Kidney epithelial cell (primary cell): ENCODE measurements at places on chromosomes 3 and 15. TPM values are rescaled to one million over a fixed set of nuclear protein-coding genes. Genes with fewer than 3 reads are reported as not detected.

- no peak for DNase-seq
Observed at GRCh38 chr3:16370872-16371740, 106.1 kb downstream of the OXNAD1 start.

DNA sequence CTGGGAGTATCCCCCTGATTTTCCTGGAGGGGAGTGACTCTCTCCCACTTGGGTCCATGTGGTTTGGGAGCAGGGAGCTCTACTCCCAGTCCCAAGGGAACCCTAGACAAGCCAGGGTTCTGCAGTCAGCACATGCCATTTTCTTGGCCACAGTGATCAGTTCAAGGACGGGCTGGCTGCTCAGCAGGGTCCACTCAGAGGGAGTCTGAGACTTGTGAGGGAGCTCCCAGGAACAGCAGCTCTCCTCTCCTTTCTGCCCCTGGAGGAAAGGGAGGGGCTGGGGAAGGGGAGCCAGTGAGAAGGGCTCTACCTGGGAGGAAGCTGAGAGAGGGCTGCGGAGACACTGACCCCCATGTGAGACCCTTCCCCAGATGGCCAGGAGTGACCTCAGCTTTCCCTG, 29.1 kb upstream of the LMCD1 start:
- no peak for DNase-seq

GRCh38 chr3:194123726-194124125, 12.2 kb upstream of the HES1 start:
- DNase-seq = no peak

DNA sequence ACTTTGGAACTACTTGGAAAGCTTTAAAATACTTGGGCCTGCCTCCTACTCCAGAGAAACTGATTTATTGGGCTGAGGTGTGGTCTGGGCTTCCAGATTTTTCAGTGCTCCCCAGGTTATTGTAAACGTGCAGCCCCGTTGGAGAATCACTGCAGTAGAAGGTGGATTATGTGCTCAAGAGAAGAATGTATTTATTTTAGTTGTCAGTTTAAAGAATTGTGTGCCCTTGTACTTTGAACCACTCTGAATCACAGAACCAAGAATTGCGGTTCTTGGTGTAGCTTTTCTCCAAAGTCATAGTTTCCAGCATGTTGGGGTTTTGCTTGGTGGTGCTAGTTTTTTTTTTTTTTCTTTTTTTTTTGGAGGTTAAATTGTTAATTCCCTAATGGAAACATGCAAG, 1.6 kb downstream of the TATDN2 start:
- no peak for DNase-seq

DNA sequence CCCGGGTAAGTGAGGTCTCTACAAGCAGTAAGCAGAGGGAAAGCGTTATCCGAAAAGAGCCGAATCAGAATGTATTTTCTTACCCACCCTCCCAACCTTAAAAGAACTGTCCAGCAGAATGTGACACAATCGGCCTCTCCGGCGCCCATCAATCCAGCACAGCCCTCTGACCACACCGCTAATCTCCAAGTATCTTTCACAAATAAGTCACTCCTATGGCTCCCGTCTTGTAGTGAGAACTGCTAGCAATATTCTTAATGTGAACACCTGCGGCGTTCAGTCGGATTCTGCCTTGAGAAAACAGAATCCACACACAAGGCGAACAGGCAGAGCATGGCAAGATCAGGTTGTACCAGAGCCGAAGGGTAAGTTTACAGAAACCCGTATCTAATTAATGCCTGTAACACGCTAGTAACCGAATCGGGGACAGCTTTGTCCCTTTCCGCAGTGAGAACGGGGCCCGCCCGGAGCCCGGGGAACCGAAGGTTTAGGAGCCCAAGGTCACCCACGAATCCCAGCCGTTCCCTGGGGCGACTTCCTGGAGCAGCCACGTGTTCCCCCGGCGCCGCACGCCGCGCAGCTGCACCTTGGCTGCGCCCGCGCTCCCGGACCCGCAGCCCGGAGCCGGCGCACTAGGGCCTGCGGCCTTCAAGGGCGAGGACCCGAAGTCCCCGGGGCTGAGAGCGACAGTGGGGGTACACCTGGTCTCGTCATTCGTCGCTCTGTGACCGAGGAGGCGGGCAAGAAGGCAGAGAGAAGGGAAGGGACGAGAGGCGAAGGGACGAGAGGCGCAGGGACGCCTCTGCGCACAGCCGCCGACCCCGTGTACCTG, 672 bp downstream of the TFRC start:
- DNase-seq = no peak

DNA sequence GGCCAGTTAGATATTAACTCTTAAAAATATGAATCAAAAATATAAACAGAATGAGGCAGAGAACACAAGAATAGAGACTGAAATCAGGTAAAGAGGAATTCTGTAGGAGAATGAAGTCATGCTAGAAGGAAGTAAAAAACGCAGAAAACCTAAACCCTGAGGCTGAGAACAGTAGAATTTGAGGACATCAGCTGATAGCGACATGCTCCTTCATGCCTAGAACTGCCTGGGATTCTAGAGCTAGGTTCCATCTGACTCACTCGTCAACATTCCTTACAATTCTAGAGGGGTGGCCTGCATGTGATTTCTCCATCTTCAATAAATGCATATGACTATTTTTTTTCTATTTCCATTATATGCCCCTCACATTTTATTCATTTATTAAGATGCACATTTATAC, 343.0 kb downstream of the ROBO1 start:
- DNase-seq = no peak

GRCh38 chr15:90915808-90916440, 12.8 kb downstream of the MAN2A2 start:
- DNase-seq = no peak

DNA sequence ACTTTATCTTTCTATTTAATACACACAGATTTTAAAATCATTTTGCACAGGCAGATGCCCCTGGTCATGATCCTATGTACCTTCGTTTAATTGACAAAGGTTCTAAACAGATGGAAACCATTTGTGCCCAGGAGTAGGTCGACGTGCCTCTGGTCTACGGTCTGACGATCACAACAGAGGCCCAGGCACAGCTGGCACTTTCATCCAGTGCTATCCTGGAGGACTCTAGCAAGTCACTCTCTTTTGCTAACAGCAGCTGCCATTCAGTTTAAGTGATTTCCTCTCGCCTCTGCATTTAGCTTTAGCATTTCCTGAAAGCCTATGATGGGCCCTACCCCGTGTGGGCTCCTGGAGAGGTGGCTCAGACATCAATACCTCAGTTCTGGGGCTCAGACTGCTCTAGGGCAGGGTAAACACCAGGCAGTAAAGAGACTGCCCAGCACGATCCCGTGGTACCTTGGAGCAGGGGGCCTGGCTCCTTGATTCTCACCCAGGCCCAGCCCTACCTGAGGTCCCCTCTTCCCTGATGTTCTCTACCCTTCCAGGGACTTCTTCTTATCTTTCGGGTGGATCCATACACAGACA, 83.2 kb upstream of the SNRPA1 start:
- no peak for DNase-seq

- no peak for DNase-seq
Observed at GRCh38 chr15:98547741-98548138, 100.6 kb upstream of the IGF1R start.

GRCh38 chr3:119861681-119862080, 79.8 kb downstream of the NR1I2 start:
- DNase-seq = no peak

DNA sequence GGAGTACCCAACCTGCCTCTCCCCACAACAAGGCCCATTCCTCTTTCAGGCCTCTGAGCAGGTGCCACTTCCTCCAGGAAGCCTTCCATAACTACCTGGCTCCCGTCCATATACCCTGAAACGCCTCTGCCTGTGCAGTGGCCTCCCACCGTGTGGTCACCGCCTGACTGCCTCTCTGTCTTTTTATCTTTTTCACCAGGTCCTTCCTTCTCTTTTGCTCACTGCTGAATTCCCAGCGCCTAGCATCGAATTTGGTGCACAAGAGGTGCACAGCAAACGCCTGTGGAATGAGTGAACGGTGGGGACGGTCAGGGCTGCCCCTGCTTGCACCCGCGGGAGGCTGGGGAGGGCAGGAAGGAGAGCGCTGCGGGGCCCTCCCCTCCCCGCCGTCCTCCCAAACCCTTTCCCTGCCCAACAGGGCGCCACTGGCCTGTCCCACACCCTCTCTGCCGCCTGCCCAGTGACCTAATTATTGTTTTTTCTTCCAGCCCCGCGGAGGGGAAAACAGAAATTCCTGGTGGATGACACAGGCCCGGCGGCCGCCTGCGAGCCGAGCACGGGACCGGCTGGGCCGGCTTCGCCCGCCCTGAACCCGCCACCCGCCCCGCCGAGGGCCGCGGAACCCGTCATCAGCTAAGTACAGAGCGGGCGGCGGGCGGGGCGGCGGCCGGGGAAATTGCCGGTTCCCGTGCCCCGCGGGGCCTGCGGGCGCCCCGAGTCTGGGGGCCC, 140.1 kb downstream of the SMAD6 start:
- DNase-seq = peak; percentile 74

GRCh38 chr3:46695177-46695961, 1.9 kb upstream of the ALS2CL start:
- DNase-seq = no peak

- no peak for DNase-seq
Observed at GRCh38 chr3:104951426-104951825, 415.3 kb upstream of the ALCAM start.

DNA sequence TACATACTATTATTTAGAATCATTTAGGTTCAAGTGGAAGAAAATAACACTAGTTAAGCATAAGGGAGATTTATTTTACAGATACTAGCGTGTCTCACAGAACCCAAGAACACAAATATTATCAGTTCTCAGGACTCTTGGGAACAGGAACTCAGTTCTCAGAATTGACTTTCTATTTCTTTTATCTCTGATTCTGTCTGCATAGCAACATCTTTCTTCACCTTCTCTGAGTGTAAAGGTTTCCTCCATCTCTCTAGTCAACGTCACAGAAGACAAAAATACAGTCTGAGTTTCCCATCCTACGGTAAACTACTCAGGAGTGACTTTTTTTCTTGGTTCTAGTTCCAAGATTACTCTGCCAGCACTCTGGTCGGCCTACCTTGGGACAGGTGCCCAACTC, 220.0 kb downstream of the SV2B start:
- no peak for DNase-seq

DNA sequence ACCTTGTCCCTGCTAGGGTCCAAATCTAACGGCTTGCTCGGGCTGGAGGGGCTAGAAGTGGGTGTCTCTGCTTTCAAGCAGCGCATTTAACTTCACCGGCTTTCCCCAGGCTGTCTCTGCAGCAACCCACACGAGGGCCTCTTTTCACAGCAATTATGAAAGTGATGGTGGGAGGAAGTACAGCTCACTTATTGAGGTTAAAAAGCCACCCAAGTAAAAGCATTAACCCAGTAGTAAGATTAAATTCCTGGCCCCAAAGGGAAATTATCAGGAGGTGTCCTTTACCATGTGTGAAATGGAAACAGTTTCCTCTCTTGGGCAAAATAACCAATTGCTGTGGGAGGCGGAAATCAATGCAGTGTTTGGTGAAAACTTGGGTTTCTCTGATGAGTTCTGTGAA, 41.1 kb downstream of the NGRN start:
- no peak for DNase-seq

- DNase-seq = no peak
Observed at GRCh38 chr15:38819387-38819950, 254.9 kb upstream of the RASGRP1 start.

DNA sequence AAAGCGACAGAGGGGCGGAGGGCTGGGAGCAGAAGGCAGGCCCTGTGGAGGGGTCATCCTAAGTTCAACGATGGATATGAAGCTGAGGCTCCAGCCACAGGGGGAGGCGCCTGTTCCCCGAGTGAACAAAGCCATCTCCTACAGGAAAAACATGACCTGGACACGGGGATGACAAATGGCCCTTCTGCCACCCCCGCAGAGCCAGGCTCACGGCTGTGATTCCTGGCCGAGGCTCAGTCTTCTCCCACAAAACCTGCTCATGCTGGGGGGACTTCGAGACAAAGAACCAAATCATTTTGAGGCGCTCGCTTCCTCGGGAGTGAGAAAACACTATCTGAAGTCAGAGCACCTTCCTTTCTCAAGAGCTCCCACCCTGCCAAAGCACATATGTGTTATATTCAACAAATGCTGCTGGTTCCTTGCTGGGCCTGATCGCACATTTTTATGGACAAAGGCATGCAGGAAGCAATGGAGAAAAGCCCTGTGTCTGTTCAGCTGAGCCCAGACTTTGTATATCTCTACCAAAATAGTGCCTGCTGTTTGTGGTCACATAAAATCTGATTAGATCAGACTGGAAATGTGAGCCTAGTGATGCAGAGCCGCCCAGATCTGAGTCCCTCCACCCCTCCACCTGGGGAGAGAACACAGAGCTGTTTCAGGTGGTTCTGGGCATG, 5.6 kb downstream of the RBP1 start:
- DNase-seq = no peak

GRCh38 chr15:88637841-88638625, 783 bp upstream of the ISG20 start:
- DNase-seq = no peak

- no peak for DNase-seq
Observed at GRCh38 chr15:81304226-81304625, 19.7 kb downstream of the STARD5 start.

DNA sequence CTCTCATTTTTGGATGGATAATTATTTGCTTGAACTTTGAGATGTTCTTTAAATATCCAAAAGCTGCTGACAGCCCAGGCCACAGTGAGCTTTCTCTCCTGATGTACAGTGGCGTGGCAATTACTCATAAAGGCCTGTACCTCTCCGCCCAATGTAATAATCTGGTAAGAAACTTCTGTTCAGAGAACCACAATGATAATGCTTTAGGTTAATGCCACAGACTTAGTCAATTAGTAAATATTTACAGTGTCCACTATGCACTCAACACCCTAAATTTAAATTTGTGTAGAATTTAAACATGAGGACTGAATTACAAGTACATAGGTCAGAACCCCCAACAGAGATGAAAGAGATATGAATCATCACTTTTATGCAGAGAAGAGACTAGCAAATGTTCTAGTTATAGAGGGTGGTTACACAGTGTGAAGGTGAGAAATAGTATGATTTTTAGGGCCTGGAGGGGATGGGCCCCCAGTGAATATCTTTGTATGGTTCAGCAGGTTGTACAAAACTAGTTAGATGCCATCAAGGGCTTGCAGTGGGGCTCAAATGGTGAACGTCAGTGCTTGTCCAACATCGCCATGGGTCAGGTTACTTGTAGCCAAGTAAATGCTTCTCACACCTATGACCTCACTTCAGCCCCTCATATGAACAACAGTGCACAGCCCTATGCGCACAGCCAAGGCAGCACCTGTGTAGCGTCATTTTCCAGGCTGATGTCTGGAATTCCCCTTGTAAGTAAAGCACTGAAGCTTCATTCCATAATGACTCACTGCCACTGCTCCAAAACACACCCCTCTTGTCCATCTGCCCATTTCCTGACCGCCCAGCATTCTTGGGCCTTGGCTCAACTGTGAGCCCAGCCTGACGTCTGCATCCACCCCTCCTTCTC, 13.3 kb downstream of the ABHD2 start:
- DNase-seq = peak; percentile 100

The CACNA2D2 gene
- total RNA-seq = 0.21 and 0.55 TPM in 2 replicates

The ADAMTSL3 gene
- 0.67 and 0.96 TPM in 2 replicates for total RNA-seq

The C3orf80 gene
- 1.2 TPM in 2 replicates for total RNA-seq

The RBPMS2 gene
- 1.4 and 1.9 TPM in 2 replicates for total RNA-seq

The NPTN gene
- 96.5 and 99.9 TPM in 2 replicates for total RNA-seq

The NDN gene
- total RNA-seq = 75.0 and 88.9 TPM in 2 replicates

The MOBP gene
- total RNA-seq = 0.08 and 0.75 TPM in 2 replicates

The FGD5 gene
- 1.1 and 1.4 TPM in 2 replicates for total RNA-seq

The TNNC1 gene
- total RNA-seq = 1.4 and 5.7 TPM in 2 replicates
